Naive thymus-derived CD8-positive, alpha-beta T cell (primary cell): ENCODE measurements at places on chromosomes 11 and 22.
A peak's percentile ranks its signal among the peaks of the same experiment; 100 is the strongest.

DNA sequence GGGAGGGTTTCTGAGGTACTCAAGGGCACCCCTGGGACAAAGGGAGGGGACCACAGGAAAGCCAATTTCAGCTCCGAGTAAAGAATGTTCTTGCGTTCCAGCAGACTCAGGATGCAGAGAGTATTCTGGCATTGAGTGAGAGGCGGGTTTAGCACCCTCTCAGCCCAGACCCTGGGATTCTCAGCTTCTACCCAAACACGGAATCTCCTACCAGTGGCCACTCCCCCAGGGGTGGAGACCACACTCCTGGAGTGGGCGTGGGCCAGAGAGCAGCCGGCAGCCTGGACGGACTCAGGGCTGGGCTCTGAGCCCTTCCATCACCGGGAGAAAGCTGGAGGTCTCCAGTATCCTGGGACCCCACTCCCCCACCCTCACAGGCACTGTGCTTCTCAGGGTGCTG is 26.1 kb upstream of the TTLL12 start:
- peaks cover 2% of the 10 kb centered on the region for H3K27me3 ChIP-seq
- H3K4me1 ChIP-seq: no peaks in the 10 kb centered on the region
- no peaks in the 10 kb centered on the region for H3K36me3 ChIP-seq

DNA sequence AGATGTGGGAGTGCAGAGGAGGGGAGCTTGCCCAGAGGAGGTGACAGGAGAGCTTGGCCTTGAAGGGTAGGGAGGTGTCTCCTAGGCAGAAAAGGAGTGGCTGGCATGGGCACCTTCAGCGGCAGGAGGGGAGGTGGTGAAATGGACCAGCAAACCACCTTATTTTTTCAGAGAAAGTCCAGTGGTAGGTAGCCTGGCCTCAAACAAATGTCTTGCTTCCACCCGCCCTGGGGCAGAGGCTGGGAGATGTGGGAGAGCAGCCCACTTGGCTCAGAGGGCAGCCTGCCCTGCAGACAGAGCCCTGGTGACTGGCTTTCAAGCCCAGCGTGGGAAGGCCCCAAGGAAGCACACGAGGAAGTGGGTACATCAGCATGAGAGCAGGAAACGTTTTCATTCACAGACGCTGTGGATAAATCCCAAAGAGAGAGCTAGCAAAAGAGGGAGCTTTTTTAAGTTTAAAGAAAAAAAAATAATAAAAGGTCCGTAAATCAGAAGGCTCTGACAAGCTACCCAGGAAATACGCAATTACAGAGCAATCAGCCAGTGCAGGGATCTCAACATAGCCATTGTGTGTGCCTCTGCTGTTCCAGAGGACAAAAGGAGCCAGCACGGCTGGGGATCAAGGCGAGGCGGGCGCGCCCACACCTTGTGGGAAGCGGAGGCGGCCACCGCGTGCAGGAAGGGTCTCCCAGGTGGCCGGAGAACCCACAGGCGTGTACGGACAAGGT is 238.7 kb upstream of the PLET1 start:
- no peak for DNase-seq
- no peaks in the 10 kb centered on the region for H3K36me3 ChIP-seq
- no peaks in the 10 kb centered on the region for H3K27me3 ChIP-seq
- H3K27ac ChIP-seq: no peak overlapping the region
- no peak overlapping the region for H3K4me3 ChIP-seq

GRCh38 chr11:65744026-65744698 is 23.6 kb upstream of the RNASEH2C start:
- H3K27me3 ChIP-seq: peaks cover 11% of the 10 kb centered on the region
- H3K36me3 ChIP-seq: no peaks in the 10 kb centered on the region
- H3K4me3 ChIP-seq: no peak overlapping the region
- H3K4me1 ChIP-seq: no peaks in the 10 kb centered on the region
- no peak overlapping the region for H3K27ac ChIP-seq

DNA sequence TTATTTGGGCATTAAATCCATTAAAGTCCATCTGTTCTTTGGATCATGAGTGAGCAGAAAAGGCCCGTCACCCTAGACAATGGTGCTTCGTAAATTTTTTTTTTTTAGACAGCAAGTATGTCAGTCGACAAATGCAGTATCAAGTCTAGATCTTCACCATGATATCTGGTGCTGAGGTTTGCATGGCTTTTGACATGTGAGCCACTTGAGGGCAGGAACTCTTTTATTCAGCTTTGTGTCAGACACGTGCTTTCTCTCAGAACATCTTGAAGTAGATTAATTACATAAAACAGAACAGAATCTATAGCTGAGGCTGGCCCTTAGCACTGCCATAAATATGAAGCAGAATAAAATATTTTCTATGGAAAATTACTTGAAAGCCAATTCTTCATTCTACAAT is 62.9 kb upstream of the CARD18 start:
- peaks cover 6% of the 10 kb centered on the region for H3K4me1 ChIP-seq
- H3K4me3 ChIP-seq: no peak overlapping the region
- no peaks in the 10 kb centered on the region for H3K36me3 ChIP-seq
- DNase-seq: no peak
- no peaks in the 10 kb centered on the region for H3K27me3 ChIP-seq

DNA sequence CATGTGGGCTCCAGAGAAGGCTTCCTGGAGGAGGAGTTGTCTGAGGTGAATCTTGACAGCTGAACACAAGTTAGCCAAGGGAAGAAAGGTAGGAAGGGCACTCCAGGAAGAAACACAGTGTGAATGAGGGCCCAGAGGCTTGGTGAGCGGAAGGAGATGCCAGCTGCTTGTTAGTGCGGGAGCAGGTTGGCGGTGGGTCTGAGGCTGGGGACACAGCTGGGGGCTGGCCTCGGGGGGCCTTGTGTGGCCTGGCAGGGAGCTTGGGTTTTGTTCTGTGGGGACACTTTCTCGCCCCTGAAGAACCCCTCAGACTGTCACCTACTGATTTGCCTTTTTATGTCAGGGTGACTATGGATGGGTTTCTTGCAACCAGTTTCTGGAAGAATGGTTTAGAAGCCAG is 160.0 kb downstream of the ST3GAL4 start:
- H3K27ac ChIP-seq: no peak overlapping the region
- H3K4me3 ChIP-seq: no peak overlapping the region
- no peaks in the 10 kb centered on the region for H3K4me1 ChIP-seq
- peaks cover 5% of the 10 kb centered on the region for H3K27me3 ChIP-seq
- H3K36me3 ChIP-seq: no peaks in the 10 kb centered on the region

GRCh38 chr11:46918788-46919513 is 601 bp upstream of the LRP4 start:
- no peaks in the 10 kb centered on the region for H3K36me3 ChIP-seq
- peak; percentile 5 for DNase-seq
- peak overlapping the region; percentile 53 for H3K27ac ChIP-seq
- H3K4me1 ChIP-seq: peaks cover 29% of the 10 kb centered on the region

DNA sequence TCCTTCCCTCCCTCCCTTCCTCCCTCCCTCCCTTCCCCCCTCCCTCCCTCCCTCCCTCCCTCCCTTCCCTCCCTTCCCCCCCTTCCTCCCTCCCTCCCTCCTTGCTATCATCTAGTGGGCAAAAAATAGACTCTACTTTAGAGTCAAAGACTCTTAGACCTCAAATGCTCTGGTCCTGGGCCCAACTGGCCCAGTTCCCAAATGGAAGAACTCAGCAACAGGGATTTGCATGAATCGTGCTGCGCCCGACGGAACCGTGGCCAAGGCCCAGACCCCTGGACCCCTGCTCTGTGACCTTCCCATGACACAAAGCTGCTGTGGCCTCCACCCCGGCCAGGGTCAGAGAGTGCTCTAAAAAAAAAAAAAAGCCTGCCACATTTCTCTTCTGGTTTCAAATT is 97.4 kb downstream of the WNT7B start:
- H3K27me3 ChIP-seq: peaks cover 13% of the 10 kb centered on the region
- no peak for DNase-seq
- H3K4me1 ChIP-seq: peaks cover 9% of the 10 kb centered on the region
- no peak overlapping the region for H3K27ac ChIP-seq
- no peaks in the 10 kb centered on the region for H3K36me3 ChIP-seq

- H3K4me3 ChIP-seq: no peak overlapping the region
- no peaks in the 10 kb centered on the region for H3K4me1 ChIP-seq
- H3K27ac ChIP-seq: no peak overlapping the region
- no peaks in the 10 kb centered on the region for H3K36me3 ChIP-seq
- DNase-seq: no peak
- H3K27me3 ChIP-seq: no peaks in the 10 kb centered on the region
These were observed 102.1 kb downstream of the RPS6KA4 start for GRCh38 chr11:64461081-64461480.

GRCh38 chr11:71568704-71569349 is 3.5 kb downstream of the KRTAP5-10 start:
- no peak overlapping the region for H3K27ac ChIP-seq
- H3K36me3 ChIP-seq: no peaks in the 10 kb centered on the region
- no peak overlapping the region for H3K4me3 ChIP-seq
- peaks cover 36% of the 10 kb centered on the region for H3K27me3 ChIP-seq
- no peak for DNase-seq

DNA sequence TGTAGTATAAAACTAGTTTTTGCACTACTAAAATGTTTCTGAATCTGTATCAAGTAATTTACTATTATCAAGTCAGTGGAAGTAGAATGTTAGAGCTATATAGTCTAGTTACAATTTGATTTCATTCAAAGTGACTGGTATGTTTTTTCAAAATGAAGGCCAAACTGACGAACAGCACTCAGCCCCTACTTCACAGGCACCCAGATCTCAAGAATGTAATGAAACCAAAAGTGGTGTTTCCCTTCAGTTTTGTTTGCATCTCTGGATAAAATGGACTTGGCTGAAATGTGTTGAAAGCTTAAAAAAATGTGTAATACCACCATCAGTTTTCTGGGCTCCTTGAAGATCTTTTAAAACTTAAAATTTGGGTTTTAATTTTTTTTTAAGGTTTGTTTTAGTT is 46.4 kb downstream of the QSER1 start:
- peaks cover 10% of the 10 kb centered on the region for H3K4me1 ChIP-seq
- H3K27ac ChIP-seq: no peak overlapping the region
- DNase-seq: no peak
- no peaks in the 10 kb centered on the region for H3K27me3 ChIP-seq
- peaks cover 45% of the 10 kb centered on the region for H3K36me3 ChIP-seq

DNA sequence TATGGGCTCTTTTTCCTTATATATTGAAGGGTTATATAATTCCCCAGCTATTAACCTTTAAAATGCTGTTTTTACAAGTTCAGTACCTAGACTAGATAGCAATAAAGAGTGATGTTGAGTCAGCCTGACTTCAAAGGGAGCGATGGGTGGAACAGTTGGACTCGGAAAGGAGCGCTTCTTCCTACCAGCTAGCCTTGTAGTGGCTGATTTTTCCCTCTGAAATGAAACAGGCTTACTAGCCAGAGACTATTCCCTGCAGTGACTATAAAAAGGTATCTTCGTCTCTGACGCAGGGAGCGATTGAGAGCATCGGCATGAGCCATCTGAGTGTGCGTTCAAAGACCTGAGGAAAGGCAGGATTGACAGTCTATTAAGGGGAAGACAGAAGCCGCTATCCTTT is 66.0 kb upstream of the GRAMD1B start:
- no peak overlapping the region for H3K4me3 ChIP-seq
- H3K27me3 ChIP-seq: peaks cover 35% of the 10 kb centered on the region
- H3K4me1 ChIP-seq: peaks cover 19% of the 10 kb centered on the region
- no peak for DNase-seq
- H3K36me3 ChIP-seq: no peaks in the 10 kb centered on the region

- no peaks in the 10 kb centered on the region for H3K4me1 ChIP-seq
- H3K27ac ChIP-seq: no peak overlapping the region
- H3K4me3 ChIP-seq: no peak overlapping the region
These were observed 199.7 kb downstream of the FAT3 start for GRCh38 chr11:92424281-92424680.

GRCh38 chr11:132106096-132106982 is 735.9 kb downstream of the NTM start:
- no peak overlapping the region for H3K27ac ChIP-seq
- DNase-seq: no peak
- H3K4me3 ChIP-seq: no peak overlapping the region
- peaks cover 8% of the 10 kb centered on the region for H3K27me3 ChIP-seq

DNA sequence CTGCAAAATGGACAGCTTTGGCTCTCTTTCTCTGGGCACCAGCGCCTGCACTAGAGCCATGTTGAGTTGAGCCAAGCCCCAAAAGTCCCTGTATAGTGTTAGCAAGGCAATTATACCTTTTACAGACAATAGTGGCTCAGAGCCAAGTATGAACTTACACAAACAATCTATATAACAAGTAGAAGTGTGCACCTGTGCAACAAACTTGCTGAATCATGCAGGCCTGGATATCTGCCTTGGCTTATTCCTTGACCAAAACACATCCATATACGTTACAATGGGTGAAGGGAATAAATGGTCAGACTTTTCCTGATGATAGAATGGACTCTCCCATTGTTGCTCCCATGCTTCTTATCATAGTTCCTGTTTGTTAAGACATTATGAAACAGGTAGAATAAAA is 3.8 kb upstream of the OR52I2 start:
- no peak for DNase-seq
- peaks cover 12% of the 10 kb centered on the region for H3K27me3 ChIP-seq
- no peaks in the 10 kb centered on the region for H3K36me3 ChIP-seq
- no peak overlapping the region for H3K4me3 ChIP-seq

GRCh38 chr22:41745968-41746367 is 46.7 kb downstream of the MEI1 start:
- peaks cover 12% of the 10 kb centered on the region for H3K27me3 ChIP-seq
- DNase-seq: no peak
- H3K27ac ChIP-seq: no peak overlapping the region

GRCh38 chr11:90204832-90205646 is 17.8 kb downstream of the CHORDC1 start:
- no peak overlapping the region for H3K4me3 ChIP-seq
- H3K36me3 ChIP-seq: peaks cover 6% of the 10 kb centered on the region
- peak; percentile 5 for DNase-seq
- H3K27ac ChIP-seq: peak overlapping the region; percentile 56
- H3K27me3 ChIP-seq: no peaks in the 10 kb centered on the region

- H3K27ac ChIP-seq: no peak overlapping the region
- H3K36me3 ChIP-seq: no peaks in the 10 kb centered on the region
- H3K4me1 ChIP-seq: no peaks in the 10 kb centered on the region
These were observed 47.5 kb upstream of the RASSF10 start for GRCh38 chr11:12961615-12962014.

GRCh38 chr11:112615891-112616290 is 345.3 kb upstream of the NCAM1 start:
- DNase-seq: no peak
- no peaks in the 10 kb centered on the region for H3K4me1 ChIP-seq
- no peak overlapping the region for H3K27ac ChIP-seq
- H3K27me3 ChIP-seq: peaks cover 33% of the 10 kb centered on the region

- H3K27ac ChIP-seq: no peak overlapping the region
- no peak for DNase-seq
- no peaks in the 10 kb centered on the region for H3K4me1 ChIP-seq
- no peak overlapping the region for H3K4me3 ChIP-seq
These were observed 40.9 kb downstream of the ATG13 start for GRCh38 chr11:46658259-46658658.
